ENCODE measurements at places on chromosomes 6 and 20.

GRCh38 chr6:53818858-53819609 is 24.2 kb downstream of the LRRC1 start:
- no peak for DNase-seq

DNA sequence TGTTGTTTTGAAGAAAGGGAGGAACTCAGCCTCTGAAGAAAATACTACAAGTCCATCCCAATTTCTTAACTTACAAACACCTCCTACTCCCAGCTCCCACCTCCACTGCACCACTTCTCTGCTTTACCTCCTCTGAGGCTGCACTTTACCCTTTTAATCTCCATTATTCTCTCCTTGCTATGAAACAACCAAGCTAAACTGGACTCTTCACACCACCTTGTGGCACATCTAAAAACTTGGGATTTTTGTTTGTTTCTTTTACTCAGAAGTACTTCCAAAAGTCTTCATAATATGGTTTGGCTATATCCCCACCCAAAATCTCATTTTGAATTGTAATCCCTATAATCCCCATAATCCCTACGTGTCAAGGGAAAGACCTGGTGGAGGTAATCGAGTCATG is 142.2 kb downstream of the MOXD1 start:
- no peak for DNase-seq

DNA sequence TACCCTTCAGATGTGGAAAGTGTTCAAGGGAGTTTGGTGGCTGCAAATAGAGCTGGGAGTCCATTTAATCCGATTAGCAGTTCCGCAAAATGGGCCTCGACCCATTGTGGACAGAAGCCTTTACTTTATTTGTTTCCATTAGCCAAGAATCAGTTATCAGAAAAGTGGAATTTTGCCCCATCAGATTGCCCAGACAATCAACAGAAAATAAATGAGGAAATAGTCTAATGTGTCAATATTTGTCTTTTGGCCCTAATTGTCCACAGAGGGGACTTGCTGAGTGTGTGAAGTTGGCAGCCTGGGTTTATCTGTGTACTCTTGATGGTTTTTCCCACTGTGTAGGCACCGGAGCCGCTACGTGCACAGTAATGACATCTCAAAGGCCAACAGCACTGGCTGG is 134.3 kb downstream of the LINC00237 start:
- no peak for DNase-seq

DNA sequence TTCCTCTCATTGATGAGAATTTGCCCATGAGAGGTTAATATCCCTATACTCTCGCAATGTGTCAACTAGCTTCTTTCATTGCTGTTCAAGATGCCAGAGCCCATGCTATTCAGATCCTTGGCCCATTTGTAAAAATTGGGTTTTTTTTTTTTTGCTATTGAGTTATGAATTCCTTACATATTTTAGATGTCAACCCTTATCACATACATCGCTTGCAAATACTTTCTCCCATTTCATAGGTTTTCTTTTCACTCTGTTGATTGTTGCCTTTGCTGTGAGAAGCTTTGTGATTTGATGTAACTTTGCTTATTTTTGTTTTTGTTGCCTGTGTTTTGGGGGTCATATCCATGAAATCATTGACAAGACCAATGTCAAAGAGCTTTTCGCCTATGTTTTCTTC is 32.2 kb upstream of the IPCEF1 start:
- DNase-seq, result no peak

DNA sequence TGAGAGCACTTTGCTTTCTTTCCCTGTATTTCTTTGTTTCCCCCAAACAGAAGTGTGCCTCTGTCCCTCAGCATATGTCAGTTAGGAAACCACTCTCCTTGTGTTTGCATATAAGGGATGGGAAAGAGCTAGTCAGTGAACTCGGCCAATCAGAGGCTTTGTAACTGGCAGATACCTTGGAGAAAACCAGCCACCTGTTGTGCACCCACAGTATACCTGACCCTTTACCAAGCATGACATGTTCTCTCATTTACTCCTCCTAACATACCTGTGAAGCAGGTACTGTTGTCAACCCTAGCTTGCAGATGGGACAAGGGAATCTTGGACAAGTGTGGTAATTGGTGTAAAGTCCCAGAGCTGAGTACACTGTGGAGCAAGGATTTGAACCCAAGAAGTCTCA is 96.1 kb upstream of the FAM8A1 start:
- no peak for DNase-seq

DNA sequence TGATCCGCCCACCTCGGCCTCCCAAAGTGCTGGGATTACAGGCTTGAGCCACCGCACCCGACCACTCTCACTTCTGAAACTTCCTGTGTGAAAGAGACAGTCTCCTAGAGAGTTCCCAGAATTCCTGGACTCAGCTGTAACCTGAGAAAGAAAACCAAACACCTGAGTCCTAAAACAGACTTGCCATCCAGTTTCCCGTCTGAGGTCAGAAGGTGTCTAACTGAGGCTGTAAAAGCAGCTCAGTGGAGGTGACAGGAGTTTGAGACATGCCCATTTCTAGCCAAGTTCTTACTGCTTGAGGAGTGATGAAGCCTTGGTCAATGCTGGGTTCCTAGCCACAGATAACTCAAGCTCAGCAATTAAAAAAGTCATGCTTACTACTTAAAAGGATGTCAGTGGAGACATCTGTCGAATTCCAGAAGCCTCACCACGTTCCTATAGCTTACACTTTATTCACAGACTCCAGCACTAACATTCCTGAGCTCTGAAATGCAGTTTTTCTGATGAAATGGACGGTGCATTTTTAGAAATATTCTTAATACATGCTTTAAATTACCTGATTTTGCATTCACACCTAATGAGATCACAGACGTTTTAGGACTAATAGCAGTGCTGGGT is 6.1 kb downstream of the UQCC2 start:
- DNase-seq, result no peak

DNA sequence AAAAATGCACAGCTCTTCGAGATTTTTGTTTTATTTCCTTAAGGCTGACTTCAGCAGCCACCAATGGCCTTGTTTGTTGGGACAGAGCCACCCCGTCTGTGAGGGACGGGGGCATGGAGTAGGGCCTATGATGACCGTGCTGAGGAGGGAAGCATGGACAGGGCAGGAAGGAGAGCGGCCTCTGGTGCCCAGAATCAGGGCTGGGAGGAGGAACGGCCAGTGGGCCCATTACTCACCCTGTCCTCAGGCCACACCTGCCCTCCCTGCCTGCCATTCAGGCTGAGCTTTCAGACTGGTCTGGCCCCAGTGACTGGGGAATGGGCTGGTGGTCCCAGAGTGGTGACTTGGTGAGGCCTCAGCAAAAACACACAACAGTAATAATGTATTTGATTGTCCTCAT is 104.4 kb downstream of the SMOC2 start:
- DNase-seq, result no peak

- no peak for DNase-seq
Measured at GRCh38 chr6:107237992-107238660, 122.8 kb upstream of the BEND3 start.

DNA sequence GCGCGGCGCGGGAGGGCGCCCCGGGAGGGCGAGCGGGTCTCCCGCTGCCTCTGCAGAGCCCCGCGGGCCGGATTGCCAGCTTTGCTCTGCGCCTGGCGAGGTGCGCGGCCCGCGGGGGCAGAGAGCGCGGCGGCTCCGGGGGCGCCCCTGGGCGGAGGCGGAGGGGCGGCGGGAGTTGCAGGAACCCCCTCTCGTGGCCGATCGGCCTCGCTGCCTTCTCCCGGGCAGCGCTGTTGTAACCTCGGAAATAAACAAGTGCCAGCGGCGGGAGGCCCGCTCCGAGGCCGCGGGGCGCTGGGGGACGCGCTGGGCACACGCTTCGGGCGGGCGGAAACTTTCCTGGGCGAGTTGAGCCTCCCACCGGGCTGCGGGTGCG is 1.2 kb downstream of the CDH4 start:
- DNase-seq, result no peak

DNA sequence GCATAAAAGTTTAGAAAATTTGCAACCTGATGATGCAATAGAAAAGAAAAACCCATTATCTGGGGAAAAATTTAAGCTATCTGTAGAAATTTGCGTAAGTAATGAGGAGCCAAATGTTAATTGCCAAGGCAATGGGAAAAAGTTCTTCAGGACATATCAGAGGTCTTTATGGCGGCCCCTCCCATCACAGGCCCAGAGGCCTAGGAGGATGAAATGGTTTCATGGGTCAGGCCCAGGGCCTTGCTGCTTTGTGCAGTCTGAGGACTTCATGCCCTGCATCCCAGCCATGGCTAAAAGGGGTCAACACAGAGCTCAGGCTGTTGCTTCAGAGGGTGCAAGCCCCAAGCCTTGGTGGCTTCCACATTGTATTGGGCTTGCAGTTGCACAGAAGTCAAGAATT is 582.8 kb downstream of the COL12A1 start:
- no peak for DNase-seq

DNA sequence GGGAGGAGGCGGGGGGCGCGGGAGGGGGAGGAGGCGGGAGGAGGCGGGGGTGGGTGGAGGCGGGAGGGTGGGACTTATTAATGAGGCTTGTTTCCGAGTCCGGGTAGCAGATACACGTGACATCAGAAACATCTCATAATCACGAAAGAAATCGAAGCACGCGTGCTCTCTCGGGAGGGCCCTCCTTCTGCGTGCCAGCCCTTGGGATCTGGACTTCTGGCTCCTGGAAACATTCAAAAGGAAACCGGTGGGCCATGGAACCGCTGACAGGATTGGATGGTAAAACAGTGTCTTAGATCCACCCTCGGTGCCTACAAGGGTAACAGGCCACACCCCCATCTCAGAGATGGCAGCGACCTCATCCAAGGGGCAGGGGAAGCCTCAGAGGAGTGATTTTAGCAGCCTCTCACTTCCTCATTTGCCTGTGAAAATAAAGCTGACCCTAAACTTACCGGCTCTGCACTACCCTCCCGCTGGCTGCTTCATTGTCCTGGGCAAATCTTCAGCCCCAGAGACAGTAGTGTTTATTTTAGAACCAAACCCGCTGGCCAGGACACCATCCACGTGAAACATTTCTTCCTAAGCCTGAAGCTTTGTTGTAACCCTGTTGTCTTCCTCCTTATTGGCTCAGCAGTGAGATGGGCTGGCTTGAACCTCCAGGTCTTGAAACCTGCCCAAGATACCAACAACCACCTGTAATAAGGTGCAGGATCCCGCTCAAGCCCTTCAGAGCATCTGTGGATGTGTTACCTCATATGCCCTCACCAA is 97.5 kb downstream of the PSMG4 start:
- DNase-seq, result peak; percentile 38

DNA sequence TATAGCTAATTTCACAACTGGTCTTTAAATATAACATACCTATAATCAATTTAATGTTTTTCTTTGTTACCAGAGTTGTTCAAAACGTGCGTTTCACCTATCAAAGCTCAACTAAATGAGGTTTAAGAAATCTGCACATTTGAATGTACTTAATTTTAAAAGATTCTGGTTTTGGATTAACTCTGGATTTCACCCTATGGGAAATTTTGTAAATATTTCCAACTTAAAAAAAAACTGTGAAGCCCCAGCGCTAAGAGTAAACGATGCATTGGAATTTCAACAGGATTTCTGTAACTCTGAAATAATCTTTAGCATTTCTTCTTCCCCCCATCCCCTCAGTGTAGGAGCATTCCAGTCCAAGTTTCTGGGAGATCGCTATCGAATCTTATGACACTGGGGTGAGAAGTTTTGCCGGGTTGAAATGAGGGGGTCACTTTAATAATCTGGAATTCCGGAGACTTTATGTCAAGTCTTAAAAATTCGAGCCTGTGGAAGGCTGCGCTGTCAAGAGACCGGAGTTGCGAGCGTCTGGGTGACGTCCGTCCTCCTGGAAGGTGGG is 643 bp upstream of the MAP3K4 start:
- DNase-seq, result no peak

DNA sequence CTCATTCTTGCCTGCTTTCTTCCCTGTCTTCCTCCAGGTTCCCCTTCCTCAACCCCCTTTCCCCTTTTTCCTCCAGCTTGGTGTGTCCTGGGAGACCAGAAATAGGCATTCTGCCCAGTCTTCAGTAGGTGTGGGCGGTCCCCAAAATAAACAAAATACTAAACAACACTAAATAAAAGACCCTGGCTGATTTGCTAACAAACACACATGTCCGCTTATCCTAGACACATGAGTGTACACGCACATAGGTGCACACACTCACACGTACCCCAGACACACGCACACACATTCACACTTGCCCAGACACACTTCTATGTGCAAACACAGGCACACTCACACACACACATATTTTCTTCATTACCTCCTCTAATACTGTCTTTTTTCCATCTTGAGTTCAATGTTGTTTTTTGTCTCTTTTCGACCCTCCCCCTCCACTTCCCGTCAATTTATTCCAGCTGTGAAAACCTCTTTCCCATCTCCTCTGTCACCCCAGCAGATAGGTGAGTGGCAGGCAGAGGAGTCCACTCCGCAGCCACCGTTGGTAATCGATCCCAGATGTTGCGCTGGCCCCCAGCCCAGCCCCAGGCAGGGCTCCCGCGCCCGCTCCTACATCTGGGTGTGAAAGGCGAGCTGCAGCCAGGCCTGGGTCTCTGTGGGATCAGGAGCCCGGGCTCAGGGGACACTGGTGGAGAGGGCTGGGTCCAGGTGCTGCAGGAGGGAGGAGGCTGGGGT is 56.9 kb upstream of the FOXP4 start:
- DNase-seq, result no peak

GRCh38 chr6:151993364-151993763 is 185.9 kb downstream of the ESR1 start:
- DNase-seq, result no peak

GRCh38 chr6:83310046-83310445 is 116.9 kb downstream of the RWDD2A start:
- no peak for DNase-seq

Data from stimulated activated CD8-positive, alpha-beta memory T cell treated with anti-CD3 and anti-CD28 coated beads, Interleukin-15, amount 100 ng/mL, for 1 hour (primary cell).